Esophagus squamous epithelium (tissue), 5 donors: ENCODE measurements at places on chromosomes 5 and 9. TPM values are rescaled to one million over a fixed set of nuclear protein-coding genes. Genes with fewer than 3 reads are reported as not detected.

ADAMTS2 gene
- total RNA-seq: 10.3 TPM

DNA sequence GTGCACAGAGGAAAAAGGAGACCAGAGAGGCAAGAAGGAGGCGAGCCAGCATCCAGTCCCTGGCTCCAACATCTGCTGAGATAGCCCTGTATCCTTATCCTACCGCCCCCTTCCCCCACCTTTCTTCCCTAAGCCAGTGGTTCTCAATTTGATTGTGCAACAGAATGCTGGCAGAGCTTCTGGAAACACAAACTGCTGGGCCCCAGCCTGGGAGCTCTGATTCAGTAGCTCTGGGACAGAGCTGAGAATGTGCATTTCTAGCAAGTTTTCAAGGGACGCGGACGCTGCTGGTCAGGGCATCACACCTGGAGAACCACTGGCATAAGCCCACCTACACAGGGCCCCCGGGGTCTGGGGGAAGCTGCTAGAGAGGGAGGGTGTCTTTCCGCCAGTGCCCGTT, 21.1 kb downstream of the AK8 start:
- no peak for DNase-seq

GRCh38 chr9:133490865-133491655, 12.2 kb upstream of the SLC2A6 start:
- no peak for DNase-seq

DNA sequence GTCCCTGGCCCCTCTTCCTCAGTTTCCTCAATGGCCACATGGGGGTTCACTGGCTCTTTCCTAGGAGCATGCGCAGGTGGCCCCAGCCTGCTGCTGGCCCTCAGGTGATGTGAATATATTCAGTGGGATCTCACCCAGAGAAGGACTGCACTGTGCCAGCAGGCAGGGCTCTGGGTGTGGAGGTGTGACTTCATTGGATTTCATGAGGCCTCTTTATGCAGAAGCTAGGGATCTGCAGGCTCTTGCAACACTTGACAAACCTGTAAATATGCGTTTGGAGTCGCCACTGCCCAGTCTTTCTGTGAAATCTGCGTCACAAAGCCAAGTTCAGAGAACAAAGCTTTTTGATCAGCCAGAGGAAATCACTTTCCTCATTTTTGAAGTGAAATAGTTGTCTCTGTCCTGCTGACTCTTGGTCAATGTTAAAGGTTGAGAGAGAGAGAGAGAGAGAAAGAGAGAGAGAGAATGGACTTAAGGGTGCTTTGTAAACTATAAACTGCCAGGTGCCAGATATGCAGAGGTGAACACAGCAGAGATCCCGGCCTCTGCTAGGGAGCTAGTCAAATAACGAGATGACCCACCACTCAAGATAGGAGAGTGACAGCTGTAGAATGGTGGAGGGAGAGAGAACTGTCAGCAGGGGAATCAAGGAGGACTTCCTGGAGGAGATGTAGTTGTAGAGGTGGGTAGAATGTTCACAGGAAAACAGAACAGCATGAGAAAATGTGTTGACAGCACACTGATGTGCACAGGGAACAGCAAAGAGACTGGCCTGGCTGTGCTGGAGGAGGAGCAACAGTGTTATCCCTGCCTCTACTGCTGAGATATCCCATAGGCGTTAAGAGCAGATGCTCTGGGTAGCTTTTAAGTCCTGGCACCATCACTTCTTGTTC, 167.0 kb upstream of the ZNF618 start:
- no peak for DNase-seq

DNA sequence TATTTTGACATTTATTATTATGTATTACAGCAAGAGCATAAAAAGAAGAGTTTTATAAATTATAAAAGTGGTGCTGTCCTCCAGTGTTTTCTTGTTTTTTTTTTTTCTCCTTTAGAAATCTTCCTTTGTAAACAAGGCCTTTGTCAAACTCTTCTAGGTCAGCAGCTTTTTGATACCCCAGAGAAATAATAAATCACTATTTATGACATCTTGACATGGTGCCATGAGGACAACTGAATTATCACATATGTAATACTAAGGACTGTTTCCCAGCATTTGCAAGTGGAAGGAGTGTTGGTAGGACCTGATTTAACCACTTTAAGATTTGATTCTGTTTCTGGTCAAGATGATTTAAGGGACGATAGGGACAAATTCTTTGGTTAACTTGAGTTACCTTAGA, 4.6 kb downstream of the SMARCA2 start:
- DNase-seq: no peak
